PC-3 (cell line): ENCODE measurements at places on chromosomes 1 and 21. TPM values are rescaled to one million over a fixed set of nuclear protein-coding genes. Genes with fewer than 3 reads are reported as not detected.

DNA sequence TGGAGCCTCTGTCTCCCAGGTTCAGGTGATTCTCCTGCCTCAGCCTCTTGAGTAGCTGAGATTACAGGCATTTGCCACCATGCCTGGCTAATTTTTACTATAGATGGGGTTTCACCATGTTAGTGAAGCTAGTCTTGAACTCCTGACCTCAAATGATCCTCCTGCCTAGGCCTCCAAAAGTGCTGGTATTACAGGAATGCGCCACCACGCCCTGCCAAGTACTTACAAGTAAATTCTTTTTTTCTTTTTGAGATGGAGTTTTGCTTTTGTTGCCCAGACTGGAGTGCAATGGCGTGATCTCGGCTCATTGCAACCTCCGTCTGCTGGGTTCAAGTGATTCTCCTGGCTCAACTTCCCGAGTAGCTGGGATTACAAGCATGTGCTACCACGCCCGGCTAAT is 42.5 kb downstream of the RPRD2 start:
- H3K27me3 ChIP-seq = no peaks in the 10 kb centered on the region
- no peaks in the 10 kb centered on the region for H3K4me1 ChIP-seq
- H3K36me3 ChIP-seq = no peaks in the 10 kb centered on the region; the same call in 1 of the 2 replicates
- H3K4me3 ChIP-seq = no peak overlapping the region
- DNase-seq = no peak

DNA sequence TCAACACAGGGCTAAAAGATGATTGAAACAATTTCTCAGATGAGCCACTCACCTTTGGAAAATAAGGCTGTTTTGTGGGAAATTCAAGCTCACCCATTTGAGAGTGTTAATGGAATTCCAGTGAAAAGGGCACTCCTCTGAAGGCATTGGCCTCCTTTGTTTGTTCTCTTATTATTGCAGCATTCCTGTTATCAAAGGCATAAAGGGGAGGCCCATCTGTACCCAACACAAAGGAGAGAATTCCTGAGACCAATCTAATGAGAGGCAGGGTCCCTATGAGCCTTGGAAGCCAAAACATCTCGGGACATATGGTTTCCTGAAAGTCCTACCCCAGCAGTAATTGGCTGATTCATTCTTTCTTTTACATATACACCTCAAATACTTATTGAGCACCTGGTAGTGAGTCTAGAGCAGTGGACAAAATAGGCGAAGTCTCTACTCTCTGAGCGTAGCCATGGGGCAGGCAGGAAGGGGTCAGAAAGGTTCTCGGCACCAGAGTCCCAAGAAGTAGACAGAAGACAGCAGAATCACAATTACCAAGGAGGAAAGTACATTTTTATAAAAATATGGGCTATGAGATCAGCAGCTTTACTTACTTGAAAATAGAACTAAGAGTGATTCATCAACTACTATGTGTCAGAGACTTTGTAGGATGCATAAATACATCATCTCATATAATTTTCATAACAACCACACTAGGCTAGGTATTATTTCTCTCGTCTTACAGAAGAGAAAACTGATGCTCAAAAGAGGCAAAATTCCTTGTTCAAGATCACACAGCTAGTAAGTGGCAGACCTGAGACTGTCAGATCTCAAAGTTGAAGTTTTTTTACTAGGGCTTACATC is 218.7 kb downstream of the DAB1 start:
- no peaks in the 10 kb centered on the region for H3K27me3 ChIP-seq
- no peak overlapping the region for H3K27ac ChIP-seq
- H3K36me3 ChIP-seq = no peaks in the 10 kb centered on the region
- DNase-seq = no peak
- H3K4me1 ChIP-seq = no peaks in the 10 kb centered on the region

- DNase-seq = no peak
- no peaks in the 10 kb centered on the region for H3K36me3 ChIP-seq
- no peak overlapping the region for H3K4me3 ChIP-seq
- H3K4me1 ChIP-seq = peaks cover 9% of the 10 kb centered on the region
These were observed 19.6 kb downstream of the SSR2 start for GRCh38 chr1:156001021-156001661.

- H3K27ac ChIP-seq = no peak overlapping the region
- no peaks in the 10 kb centered on the region for H3K36me3 ChIP-seq
- no peak overlapping the region for H3K4me3 ChIP-seq
- H3K27me3 ChIP-seq = no peaks in the 10 kb centered on the region
These were observed 51.5 kb upstream of the RUNX3 start for GRCh38 chr1:24981631-24982005.

The TP73 gene
- total RNA-seq = 2.5 and 2.6 TPM in 2 replicates

- H3K4me1 ChIP-seq = no peaks in the 10 kb centered on the region
- no peak for DNase-seq
- H3K27ac ChIP-seq = no peak overlapping the region
These were observed 20.7 kb upstream of the ARHGEF16 start for GRCh38 chr1:3433596-3434320.

The KIF17 gene
- total RNA-seq = 0.33 and 2.8 TPM in 2 replicates

DNA sequence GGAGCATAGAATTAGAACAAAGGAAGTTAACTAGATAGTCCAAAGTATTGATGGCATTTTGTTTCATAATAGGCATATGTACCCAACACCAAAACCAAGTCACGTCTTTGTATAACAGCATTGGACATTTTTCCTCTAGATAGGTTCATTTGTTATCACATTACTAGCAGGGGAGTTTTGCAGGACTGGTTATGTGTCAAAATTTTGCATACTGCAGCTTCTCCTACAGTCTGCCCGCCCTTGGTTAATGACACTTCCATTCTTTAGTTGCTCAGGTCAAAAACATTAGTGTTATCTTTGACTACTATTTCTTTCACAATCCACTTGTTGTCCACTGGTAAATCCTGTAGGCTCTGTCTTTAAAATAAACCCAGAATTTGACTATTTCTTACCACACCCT is 8.9 kb downstream of the CAPZA1 start:
- H3K36me3 ChIP-seq = peaks cover 22% of the 10 kb centered on the region; the same call in 1 of the 2 replicates
- H3K4me3 ChIP-seq = no peak overlapping the region
- H3K4me1 ChIP-seq = no peaks in the 10 kb centered on the region

DNA sequence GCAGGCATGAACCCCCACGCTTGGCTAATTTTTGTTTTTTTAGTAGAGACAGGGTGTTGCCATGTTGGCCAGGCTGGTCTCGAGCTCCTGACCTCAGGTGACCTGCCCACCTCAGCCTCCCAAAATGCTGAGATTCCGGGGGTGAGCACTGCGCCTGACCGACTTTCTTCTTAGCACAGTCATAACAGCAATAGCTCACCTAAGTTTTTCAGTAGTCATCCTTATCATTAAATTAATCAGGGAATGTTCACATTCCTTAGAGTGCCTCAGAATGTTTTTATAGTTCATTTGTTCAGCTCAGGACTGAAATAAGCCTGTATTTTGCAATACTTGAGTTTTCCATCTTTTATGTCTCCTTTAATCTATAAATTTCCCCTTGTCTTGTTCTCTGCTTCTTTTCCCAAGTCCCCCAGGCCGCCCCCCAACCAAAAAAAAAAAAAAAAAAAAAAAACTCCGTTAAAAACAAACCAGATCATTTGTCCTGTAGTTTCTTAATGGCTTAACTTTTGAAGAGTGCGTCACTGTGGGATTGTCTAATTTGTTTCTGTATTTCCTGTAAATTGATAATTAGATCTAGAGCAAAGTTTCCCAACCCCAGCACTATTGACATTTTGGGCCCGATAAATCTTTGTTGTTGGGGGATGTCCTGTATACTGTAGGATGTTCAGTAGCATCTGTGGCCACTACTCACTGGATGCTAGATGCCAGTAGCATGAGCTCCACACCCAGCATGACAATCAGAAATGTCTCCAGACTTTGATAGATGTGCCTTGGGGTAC is 120.7 kb downstream of the ITSN1 start:
- no peak overlapping the region for H3K4me3 ChIP-seq
- peak; percentile 23 for DNase-seq
- no peak overlapping the region for H3K27ac ChIP-seq
- H3K4me1 ChIP-seq = peaks cover 27% of the 10 kb centered on the region

The CRP gene
- not detected in 2 replicates for total RNA-seq

The GCSAML gene
- total RNA-seq = not detected in 2 replicates

GRCh38 chr1:118659646-118660045 is 328.5 kb downstream of the TBX15 start:
- no peaks in the 10 kb centered on the region for H3K4me1 ChIP-seq
- H3K27me3 ChIP-seq = no peaks in the 10 kb centered on the region
- DNase-seq = no peak
- no peaks in the 10 kb centered on the region for H3K36me3 ChIP-seq

DNA sequence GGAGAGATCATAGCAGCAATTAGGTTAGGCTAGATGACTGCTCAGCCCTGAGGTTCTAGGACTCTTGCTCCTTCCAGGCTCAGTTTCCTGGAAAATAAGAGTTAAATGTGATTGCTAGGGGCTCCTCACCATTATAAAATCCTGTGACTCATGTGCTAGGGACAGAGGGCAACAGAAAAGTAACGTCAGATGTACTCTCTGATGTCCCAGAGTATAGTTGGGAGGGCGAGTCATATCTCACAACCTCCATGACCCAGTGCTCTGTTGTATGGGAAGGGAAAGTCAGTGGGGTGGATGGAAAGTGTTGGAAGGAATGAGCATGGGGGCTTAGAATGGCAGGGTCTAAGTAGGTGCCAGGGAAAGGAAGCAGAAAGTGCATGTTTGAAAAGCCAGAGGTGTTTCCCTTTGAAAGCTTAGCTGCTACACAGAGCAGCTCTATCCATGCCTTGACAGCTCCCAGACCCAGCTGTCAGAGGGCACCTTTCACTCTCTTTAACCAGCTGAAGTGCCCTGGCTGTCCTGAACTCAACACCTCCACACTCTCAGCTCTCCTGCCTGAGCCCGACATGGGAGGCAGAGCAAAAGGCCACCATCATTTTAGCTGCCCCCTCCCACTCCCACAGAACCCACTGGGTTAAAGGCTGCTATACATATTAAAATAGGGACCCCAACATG is 11.6 kb downstream of the GJA5 start:
- H3K36me3 ChIP-seq = no peaks in the 10 kb centered on the region

The DNAH14 gene
- 36.6 and 42.8 TPM in 2 replicates for total RNA-seq

The OXCT2 gene
- total RNA-seq = 0.98 and 3.9 TPM in 2 replicates

The SLC35D1 gene
- 5.3 and 6.1 TPM in 2 replicates for total RNA-seq

GRCh38 chr1:223105568-223105967 is 37.5 kb downstream of the TLR5 start:
- no peak for DNase-seq
- peaks cover 10% of the 10 kb centered on the region for H3K27me3 ChIP-seq
- no peak overlapping the region for H3K27ac ChIP-seq
- H3K36me3 ChIP-seq = no peaks in the 10 kb centered on the region
- H3K4me3 ChIP-seq = no peak overlapping the region
